ENCODE measurements at places on chromosomes 3 and 15.

GRCh38 chr15:45174069-45174468 lies 13.7 kb downstream of the SHF start:
- DNase-seq, result no peak

- no peak for DNase-seq
These were observed 104.5 kb downstream of the IL20RB start for GRCh38 chr3:137062250-137062649.

DNA sequence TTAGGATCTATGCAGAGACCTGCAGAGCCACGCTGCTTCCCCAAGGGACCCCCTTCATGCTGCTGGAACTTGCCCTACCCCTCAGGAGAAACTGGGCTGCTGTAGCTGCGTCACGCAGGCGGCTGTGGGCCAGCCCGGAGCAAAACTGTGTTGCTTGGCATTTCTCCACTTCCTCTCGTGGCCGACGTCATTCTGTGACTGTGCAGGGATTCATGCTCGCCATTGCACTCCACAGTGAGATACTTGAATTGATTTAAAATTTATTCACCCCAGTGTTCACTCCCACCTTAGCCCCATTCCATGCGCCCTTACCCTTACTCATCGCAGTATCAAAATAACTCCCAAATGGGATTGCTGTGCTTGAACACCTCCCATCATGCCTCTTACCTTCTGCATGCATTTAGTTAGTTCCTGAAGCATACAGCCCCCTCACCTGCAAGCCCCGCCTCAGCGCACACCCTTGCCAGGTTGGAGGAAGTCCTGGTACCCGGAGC lies 45.7 kb downstream of the TMEM44 start:
- DNase-seq, result no peak

- DNase-seq, result no peak
These were observed 49.5 kb downstream of the CEP63 start for GRCh38 chr3:134535186-134535970.

DNA sequence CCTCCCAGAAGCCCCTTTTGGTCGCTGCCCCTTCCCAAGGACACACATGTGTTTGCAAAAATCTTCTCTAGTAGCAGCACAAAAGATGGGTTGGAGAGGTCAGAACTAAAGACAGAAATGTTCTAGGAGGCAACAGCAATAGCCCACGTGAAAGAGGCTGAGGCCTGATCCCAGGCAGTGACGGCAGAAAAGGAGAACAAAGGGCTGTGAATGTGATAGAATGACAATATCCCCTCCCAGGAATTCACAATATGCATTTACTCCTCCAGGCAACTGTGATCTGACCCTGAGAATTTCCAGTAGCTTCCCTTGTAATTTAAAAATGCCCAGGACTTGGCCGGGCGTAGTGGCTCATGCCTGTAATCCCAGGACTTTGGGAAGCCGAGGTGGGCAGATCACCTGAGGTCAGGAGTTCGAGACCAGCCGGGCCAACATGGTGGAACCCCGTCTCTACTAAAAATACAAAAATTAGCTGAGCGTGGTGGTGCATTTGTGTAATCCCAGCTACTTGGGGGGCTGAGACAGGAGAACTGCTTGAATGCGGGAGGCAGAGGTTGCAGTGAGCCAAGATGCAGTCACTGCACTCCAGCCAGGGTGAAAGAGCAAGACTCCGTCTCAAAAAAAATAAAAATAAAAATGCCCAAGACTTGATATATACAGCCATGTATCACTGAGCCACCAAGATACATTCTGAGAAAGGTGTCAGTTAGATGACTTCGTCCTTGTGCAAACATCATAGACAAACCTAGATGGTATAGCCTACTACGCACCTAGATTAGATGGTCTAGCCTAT lies 43.6 kb upstream of the PIAS1 start:
- no peak for DNase-seq

- no peak for DNase-seq
These were observed 60.2 kb downstream of the CACNA1D start for GRCh38 chr3:53554559-53555067.

- no peak for DNase-seq
These were observed 319.2 kb downstream of the FGF12 start for GRCh38 chr3:192408007-192408646.

DNA sequence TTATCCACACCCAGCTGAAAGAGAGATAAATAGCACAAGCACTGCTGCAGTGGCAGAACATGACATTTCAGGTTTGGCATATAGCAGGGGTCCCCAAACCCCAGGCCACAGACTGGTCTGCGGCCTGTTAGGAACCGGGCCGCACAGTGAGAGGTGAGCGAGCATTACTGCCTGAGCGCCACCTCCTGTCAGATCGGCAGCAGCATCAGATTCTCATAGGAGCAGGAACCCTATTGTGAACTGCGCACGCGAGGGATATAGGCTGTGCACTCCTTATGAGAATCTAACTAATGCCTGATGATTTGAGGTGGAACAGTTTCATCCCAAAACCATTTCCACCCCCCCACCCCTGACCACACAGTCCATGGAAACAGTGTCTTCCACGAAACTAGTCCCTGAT lies 54.6 kb downstream of the CCR4 start:
- DNase-seq, result no peak

- no peak for DNase-seq
These were observed 377.0 kb downstream of the FOXP1 start for GRCh38 chr3:71206305-71207165.

DNA sequence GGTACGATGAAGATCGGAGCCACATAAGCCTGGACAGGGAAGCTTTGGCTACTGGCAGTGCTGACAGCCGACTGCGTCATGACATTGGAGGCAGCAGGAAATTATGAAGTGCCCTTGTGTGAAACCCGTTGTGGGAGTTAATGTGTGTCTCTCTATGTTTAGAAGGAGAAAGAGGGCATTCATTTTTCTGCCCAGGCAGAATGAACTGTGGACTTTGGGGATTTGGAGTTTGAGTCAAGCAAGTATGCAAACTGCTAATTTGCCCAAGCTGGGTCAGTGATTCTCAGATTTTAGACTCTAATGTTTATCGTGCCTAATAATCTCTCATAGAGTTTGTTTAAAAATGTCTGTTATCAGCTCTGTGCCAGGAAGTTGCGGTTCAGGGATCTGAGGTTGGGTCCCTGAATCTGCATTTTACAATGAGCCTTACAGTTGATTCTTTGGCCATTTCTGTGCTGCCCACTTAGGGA lies 5.6 kb downstream of the CTXND1 start:
- no peak for DNase-seq

All from stimulated activated CD4-positive, alpha-beta T cell treated with anti-CD3 and anti-CD28 coated beads, TNF-alpha, amount 100 ng/mL, for 1 hour (primary cell).